ENCODE measurements at places on chromosomes 3 and 15.
A peak's percentile ranks its signal among the peaks of the same experiment; 100 is the strongest.

GRCh38 chr3:48991851-48992545, 2.0 kb downstream of the P4HTM start:
- DNase-seq = no peak

DNA sequence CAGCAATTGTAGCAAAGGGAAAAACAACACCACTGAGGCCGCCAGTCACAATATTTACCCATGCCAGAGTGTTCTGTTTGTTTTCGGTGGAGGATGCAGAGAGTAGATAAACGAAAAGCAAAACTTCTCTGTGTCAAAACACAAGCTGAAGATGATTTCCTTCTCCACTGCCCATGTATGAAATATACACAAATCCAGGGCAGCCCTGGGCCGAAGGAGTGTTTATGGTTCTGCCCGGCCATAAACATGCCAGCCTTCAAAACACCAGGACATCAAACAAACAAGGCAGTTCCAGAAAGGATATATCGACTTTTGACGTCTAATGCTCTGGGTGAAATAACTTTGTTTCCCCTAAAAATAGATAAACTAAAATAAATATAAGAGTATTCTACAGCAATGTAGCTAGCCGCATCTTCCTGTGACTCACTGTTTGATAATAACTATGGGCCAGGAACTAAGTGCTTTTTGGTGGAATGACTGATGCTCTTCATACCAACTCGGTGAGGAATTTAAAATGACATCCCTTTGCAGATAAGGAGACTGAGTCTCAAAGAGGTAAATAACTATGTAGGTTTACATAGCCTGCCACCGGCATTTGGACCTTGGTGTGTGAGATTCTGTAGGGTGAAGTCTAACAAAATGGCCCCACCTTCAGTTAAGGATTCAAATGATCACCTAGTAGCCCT, 82.8 kb downstream of the MAGI1 start:
- DNase-seq = peak; percentile 77

DNA sequence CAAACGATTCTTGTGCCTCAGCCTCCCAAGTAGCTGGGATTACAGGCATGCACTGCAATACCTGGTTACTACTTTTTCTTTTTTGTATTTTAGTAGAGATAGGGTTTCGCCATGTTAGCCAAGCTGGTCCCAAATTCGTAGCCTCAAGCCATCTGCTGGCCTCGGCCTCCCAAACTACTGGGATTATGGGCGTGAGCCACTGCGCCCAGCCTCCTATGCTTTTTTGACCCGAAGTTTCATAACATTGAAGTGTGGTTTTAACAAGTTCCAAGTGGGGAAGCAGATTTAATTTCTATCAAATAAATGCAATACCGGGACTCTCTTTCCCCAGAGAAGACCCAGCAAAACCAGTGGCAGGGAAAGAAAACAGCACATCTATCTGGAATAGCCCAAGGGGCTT, 13.7 kb downstream of the SH3BP5 start:
- no peak for DNase-seq

- no peak for DNase-seq
These were observed 303.5 kb upstream of the GADL1 start for GRCh38 chr3:31197941-31198340.

GRCh38 chr15:66912441-66912840, 153.0 kb upstream of the SMAD3 start:
- no peak for DNase-seq

DNA sequence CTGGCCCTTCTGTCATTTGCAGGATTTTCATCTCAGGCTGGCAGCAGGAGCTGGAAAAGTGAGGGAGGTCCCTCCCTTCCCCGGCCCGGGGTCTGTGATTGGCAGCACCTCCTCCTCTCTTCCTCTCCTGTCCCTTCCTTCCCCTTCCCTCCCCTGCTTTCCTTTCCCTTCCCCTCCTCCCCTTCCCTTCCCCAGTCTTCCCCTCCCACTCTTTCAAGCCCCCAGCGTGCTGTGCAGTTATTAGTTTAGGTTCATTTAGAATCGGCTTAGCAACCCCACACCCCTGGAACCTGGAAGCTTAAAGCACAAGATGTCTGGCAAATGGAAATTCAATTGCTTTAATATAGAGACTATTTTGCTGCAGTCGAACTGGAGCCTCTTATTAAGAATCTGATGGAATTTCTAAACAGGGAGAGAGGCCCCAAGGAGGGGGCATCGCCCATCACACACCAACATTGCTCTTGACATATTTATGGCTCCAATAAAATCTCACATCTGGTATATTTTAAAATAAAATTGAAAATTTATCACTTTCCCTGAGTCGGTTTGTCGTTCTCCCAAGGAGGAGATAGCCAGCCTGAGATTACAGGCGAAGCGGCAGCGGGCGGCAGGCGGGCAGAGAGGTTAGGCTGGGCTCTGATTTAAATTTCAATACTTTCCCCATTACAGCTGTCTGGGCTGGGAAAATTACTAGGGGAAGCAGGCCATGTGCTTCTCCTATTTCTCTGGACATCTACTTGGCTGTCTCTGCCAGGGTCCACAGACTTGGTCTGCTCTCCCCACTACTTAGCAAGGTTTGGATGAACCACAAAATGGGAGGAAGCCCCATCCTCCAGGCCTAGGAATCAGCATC, 98.9 kb downstream of the LINGO1 start:
- peak; percentile 2 for DNase-seq

- DNase-seq = no peak
These were observed 90.4 kb downstream of the SUCLG2 start for GRCh38 chr3:67564008-67564407.

- DNase-seq = no peak
These were observed 13.0 kb upstream of the TF start for GRCh38 chr3:133733226-133733625.

DNA sequence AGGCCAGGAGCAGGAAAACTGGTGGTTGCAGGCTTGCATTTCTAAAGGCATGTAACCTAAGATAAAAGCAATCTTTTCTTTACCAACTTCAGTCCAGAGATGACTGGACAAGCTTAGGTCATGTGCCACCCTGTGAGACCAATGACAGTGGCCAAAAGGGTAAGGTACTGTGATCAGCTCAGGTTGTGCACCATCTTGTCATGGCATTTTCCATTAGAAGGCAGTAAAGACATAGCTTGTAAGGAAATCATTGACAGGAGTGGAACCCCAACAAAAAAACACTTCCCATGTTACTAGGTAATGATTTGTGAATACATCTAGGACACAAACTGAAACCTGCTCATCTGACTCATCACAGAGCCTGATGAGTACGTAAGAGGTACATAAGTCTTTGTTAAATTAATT, 35.2 kb downstream of the SSR3 start:
- DNase-seq = no peak

- DNase-seq = no peak
These were observed 3.6 kb upstream of the RASL12 start for GRCh38 chr15:65071381-65071811.

DNA sequence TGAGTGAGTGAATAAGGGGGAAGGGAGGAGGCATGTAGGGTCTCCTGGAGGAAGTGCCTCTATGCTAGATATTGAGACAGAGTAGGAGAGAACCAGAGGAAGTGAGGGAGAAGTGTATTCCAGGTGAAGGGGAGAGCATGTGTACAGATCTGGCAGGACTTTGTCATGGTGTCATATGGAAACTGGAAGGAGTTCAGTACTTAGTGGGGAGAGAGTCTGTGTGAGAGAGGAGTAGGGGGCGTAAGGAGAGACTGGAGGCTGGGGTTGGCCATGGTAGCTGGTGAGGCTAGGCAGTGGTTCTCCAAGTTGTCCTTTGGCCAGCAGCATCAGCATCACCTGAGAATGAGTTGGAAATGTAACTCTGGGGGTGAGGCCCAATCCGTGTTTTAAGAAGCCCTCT, 29.6 kb upstream of the EPHB1 start:
- no peak for DNase-seq

- DNase-seq = no peak
These were observed 35.7 kb upstream of the ABHD17C start for GRCh38 chr15:80659375-80659774.

- no peak for DNase-seq
These were observed 296.4 kb upstream of the TPRG1 start for GRCh38 chr3:188875413-188875812.

DNA sequence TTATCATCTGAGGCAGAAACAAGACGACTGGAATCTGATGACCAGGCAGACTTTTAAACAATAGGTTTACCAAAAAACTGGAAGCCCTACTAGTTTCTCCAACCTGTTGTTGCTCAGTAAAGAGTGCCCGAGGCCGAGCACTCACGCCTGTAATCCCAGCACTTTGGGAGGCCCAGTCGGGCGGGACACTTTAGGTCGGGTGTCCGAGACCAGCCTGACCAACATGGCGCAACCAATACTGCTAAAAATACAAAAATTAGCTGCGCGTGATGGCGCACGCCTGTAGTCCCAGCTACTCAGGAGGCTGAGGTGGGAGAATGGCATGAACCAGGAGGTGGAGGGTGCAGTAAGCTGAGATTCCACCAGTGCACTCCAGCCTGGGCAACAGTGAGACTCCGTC, 1.1 kb upstream of the WDR5B start:
- DNase-seq = no peak

GRCh38 chr15:85756411-85757072, 38.2 kb downstream of the KLHL25 start:
- no peak for DNase-seq

- no peak for DNase-seq
These were observed 92.9 kb downstream of the RAB11A start for GRCh38 chr15:65962187-65962586.

DNA sequence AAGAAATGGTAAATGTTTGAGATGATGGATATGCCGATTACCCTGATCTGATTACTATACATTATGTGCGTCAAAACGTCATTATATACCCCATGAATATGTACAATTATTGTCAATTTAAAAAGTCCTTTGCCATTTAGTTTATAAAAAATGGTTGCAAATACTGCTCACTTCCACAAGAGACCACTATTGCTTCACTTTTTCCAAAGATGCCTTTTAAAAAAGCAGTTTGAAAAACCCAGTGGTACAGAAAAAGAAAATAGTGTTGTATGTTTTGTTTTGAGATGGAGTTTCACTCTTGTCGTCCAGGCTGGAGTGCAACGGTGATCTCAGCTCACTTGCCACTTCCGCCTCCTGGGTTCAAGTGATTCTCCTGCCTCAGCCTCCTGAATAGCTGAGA, 39.3 kb downstream of the EDEM1 start:
- DNase-seq = no peak

DNA sequence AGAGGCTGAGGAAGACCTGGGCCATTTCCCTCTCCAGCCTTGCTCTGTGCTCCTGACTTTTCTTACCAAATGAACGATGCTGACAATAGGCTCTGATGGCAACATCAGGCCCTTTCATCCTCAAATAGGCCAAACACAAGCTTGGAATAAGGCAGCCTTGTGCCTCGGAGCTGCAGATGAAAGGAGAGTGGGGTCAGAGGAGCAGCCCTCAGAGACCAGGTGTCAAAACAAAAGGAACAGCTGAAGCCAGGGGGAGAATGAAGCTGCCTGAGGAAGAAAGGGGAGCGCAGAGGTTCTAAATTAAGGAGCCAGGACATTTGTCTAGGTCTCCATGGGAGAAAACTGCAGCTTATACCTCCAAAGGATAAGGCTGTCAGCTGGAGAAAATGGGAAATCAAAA, 5.1 kb downstream of the BFSP2 start:
- no peak for DNase-seq

DNA sequence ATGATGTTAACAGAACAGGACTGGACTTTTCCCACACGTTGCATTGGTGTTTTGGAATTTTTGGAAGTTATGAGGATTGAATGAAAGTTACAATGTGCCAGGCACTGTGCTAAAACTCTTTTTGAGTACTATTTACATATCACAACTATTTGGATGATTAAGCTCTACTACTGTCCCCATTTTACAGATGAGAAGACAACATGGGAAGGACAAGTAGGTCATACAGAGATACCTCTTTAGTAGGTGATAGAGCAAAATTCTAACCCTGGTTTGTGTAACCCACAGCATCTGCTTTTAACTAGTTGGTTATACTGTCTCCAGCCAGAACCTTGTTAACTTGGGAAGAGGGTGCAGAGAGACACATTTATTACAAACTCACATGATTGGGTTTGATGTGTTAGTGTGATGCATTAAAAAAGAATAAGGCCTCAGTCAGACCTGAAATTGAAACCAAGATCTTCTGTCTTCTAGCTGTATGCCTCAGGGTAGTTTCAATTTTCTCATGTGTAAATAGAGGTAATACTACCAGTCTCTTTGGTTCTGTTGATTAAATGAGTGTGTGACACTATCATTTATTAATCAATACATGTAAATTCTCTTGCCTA, 1.4 kb downstream of the NDUFB4 start:
- DNase-seq = no peak

DNA sequence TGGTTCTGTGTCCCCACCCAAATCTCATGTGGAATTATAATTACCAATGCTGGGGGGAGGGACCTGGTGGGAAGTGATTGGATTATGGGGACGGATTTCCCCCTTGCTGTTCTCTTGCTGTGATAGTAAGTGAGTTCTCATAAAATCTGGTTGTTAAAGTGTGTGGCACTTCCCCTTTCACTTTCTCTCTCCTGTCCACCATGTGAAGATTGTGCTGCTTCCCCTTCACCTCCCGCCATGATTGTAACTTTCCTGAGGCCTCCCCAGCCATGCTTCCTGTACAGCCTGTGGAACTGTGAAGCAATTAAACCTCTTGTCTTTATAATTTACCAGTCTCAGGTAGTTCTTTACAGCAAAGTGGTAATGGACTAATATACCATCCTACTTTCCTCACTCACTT, 289.6 kb downstream of the EFHB start:
- no peak for DNase-seq

DNA sequence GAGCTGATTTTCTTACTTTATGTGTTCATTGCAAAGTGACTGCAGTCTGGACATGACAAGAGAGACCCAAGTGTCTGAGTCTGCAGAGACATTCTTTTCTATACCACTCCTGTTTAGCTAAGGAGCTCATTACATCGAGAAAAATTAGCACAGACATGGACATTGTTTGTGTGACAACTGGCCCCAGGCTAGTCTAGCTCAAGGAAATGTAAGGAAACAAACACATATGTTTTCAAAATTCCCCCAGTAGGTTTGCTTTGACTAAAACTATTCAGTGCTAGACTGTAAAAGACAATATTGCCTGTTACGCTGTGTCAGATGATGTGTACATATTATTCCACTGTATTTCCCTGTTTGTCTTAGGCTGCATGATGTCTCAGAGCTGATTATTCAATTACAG, 40.9 kb downstream of the TPRG1 start:
- DNase-seq = no peak

DNA sequence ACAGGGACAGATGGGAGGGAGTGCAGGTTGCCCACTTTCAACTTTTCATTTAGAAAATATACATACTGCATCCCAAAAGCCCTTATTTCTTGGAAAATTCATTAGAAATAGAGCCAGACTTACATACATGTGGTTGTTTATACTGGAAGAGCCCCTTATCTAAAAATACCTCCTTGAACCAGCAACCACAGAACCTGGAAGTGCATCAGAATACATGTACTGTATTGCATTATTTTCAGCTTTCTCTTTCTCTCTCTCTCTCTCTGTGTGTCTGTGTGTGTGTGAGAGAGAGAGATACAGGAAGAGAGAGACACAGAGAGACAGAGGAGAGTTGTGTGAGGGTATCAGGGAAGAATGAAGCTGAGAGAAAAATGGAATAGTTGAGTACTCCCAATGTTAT, 29.5 kb upstream of the LSAMP start:
- no peak for DNase-seq

- DNase-seq = no peak
These were observed 2.9 kb upstream of the NDN start for GRCh38 chr15:23690015-23690414.

GRCh38 chr15:73906346-73907034, 19.8 kb upstream of the LOXL1 start:
- DNase-seq = no peak

- no peak for DNase-seq
These were observed 186.7 kb downstream of the TJP1 start for GRCh38 chr15:29635513-29636098.

GRCh38 chr15:81380203-81380602, 6.2 kb upstream of the TMC3 start:
- DNase-seq = no peak

- DNase-seq = no peak
These were observed 29.5 kb downstream of the SIAH2 start for GRCh38 chr3:150733373-150733935.
